Stimulated activated CD8-positive, alpha-beta memory T cell treated with anti-CD3 and anti-CD28 coated beads, Interleukin-4, amount 100 ng/mL, for 1 hour (primary cell): ENCODE measurements at places on chromosomes 2 and 18.

DNA sequence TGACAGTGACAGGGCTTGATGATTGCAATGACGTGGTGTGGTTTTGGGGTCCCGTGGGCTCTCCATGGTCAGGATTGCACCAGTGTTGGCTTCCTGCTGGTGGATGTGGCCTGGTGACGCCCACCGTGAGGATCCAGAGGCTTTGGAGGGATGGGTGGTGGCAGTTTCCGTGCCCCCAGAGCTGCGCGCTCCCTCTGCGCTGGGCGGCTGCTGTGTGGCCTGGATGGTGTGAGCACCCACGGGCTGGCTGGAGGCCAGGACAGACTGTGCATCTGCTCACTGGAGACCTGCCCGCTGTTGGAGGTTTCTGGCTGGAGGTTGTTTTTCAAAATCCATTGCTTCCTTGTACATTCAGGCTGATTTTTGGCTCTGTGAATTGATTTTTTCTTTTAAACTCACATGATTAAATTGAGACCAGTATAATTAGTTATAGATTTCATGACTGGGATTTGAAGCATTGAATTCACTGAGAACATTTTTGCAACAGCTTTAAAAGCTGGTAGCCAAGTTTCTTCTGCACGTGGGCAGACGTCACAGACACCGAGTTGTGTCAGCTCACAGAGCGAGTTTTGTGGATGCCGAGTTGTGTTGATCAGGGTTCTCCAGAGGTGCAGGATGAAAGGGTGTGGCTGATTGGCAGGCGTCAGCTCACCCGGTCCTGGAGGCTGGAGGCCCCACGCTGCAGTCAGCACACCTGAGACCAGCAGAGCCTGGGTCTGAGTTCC, 72.7 kb downstream of the KCNG2 start:
- DNase-seq, result no peak

DNA sequence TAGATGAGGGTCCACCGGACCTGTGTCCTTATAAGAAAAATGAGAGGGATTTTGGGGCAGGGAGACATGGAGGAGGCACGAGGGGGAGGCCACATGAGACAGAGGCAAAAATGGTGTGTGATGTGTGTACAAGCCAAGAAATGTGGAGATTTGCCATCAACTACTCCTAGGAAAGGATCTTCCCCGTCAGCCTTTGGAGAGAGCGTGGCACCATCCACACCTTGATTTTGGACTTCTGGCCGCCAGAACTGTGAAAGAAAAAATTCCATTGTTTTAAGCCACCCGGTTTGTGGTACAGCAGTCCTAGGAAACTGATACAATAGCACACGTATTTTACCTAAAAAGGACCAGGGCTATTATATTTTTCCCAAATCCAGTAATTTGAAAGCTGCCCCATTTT, 829.0 kb upstream of the SALL3 start:
- no peak for DNase-seq

DNA sequence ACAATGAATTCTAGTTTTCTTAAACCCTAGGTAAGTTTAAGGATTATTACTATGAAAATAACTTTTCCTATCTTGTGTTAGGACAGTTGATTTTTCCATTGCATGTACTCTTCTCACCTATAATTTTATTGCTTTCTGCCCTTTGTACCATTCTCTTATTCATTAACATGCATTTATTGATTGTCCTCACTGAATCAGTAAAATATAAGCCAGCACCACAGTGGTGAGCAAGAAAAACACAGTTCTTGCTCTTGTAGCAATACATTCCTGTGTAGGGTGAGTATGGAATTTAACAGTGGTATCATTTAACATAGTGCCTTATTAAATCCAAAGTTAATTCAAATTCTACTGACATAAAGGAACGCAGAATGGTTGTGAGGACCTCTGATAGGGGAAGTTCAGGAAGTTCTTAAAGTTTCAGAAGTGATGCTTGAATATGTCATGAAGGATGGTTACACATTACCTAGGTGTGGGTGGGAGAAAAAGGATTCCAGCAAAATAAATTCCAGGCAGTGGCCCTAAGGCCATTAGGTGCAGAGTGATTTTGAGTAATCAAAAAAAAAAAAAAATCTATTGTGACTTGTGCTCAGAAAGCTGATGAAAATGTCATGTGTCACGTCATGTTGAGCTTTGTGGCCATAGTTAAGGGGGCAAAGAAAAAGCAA, 104.7 kb upstream of the DSEL start:
- DNase-seq, result no peak

DNA sequence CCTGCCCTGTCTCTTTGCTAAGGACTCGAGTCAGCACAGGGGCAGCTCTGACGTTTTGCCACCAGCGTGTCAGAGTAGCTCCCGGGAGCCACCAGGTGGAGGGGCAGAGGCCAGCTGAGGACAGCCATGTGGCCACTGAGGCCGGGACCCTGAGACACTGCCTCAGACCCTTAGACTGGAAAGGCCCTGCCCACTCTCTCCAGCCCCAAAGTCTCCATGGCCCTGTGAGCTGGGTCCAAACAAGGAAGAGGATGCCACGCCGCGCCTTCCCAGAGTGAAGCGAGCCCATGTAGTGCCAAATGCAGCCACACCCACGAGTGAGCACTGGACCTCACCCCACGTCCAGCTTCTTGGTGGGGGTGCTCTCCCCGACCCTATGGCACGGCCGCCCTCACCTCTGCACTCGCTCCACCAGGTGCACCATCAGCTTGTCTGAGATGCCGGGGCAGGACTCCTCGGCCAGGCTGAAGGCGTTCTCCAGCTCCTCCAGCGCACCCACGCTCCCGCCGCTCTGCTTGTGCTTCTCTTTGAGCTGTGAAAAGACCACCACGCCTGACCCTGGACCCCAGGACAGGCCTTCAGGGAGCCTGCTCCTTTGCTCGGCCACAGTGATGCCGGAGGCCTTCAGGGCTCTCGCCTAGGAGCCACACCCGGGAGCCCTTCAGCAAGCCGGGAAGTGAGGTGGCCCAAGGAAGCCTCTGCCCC, 12.2 kb downstream of the STK25 start:
- no peak for DNase-seq

GRCh38 chr2:205139822-205140463, 542.4 kb upstream of the NRP2 start:
- no peak for DNase-seq

- DNase-seq, result no peak
Observed at GRCh38 chr2:181467966-181468707, 11.0 kb downstream of the ITGA4 start.

GRCh38 chr2:96501886-96502810, 3.0 kb downstream of the NEURL3 start:
- DNase-seq, result no peak

DNA sequence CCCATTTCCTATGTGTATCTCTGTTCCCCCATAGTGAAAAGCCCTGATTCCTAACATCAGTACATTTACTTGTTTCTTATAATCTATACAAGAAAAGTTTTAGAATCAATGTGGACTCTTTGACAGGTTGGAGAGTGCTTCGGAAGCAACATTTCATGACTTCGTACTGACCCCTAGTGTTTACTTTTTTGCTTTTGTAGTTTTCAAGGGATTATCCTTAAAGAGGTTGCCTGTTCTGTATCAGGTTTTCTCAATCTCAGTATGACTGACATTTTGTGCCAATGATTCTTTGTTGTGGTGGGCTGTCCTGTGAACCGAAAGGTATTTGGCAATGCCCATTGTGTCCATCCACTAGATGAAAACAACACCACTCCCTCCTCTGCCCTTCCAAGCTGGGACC, 43.3 kb upstream of the SERPINB2 start:
- no peak for DNase-seq

DNA sequence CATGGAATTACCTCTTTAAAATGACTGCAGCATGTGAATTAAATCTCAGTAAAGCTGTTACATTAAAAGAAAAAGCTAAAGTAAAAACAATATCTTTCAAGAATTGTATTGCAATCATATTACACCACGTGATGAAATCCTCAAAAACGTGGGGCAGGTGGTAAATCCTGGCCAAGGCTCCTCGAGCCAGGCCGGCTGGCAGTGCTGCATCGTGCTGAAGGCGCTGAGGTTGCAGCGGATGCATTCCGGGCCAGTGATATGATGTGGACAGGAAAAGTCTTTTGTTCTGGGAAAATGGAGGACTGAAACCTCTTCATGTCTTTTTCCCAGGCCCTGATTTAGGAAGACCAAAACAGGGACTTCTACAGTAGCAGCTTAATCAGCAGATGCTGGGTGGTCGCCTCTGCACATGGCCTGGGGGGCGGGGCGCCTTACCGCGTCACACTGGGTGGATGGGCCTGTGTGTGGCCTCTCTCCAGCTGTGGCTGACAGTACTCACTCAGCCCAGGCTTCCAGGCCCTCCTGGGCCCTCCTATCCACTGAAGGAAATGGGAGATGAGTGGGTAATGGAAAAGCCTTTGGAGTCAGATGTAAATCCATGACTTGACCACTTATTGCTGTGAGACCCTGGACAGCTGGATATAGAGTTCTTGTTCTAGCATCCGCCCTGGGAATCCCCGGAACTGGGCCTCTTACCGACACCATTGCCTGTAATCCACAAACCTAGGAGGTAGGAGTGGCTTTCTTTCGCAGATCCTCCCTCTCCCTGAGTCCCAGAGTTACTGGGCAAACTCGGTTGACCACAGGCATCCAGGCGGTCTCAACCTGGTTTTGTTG, 45.1 kb downstream of the PROC start:
- no peak for DNase-seq

DNA sequence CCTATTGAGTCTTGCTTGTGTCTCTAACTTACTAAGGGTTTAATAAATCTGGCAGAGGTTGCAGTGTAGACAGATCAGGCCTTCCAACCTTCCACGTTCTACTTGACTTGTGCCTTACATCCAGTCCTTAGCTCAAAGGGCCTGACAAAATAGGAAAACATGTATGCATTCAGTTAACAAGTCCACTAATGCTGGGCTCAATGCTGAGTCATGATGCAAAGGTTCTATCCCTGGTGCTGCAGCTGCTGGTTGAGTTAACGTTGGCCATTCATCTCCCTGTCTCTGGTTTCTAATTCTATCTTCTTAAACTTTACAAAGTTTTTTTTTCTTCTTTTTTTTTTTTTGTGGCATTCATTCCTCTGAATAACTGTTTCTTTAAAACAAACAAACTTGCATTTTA, 46.3 kb upstream of the ITGB6 start:
- DNase-seq, result no peak

- DNase-seq, result no peak
Observed at GRCh38 chr2:110157153-110157793, 41.7 kb upstream of the MALL start.

DNA sequence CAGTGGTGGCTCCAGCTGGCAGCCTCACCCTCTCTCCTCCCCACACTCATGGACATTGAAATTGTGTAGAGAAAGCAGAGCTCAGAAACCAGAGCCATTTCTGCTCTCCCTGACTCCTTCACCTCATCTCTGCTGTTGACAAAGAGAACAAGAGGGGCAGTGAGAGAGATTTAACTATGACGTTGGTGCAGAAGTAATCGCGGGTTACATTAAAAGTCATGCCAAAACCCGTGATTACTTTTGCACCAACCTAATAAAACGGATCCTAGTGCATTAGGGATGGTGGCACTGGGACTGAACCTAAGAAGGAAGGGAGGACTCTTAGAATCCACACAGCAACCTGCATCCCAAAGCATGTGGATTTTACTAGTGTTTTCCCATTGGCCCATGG, 113.3 kb upstream of the CDC42EP3 start:
- DNase-seq, result no peak

DNA sequence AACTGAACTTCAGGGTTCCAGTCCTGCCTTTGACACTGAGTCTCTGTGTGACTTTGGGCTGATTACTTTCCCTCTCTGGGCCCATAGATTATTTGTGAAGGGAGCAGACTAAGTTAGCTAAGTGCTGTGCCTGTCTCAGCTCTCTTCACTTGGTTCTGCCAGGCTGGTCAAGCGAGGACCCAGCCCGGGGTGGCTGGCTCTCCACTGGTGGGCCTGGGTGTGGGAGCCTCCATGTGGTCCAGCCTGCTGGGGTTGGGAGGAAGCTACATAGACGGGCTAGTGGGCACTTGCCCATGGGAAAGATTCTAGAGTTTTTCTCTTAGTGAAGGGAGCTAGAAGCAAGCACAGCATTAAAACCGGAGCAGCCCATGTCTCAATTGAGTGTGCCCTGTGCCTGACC, 59.0 kb downstream of the DYSF start:
- DNase-seq, result no peak

- no peak for DNase-seq
Observed at GRCh38 chr2:174839662-174840061, 75.4 kb upstream of the CHRNA1 start.

DNA sequence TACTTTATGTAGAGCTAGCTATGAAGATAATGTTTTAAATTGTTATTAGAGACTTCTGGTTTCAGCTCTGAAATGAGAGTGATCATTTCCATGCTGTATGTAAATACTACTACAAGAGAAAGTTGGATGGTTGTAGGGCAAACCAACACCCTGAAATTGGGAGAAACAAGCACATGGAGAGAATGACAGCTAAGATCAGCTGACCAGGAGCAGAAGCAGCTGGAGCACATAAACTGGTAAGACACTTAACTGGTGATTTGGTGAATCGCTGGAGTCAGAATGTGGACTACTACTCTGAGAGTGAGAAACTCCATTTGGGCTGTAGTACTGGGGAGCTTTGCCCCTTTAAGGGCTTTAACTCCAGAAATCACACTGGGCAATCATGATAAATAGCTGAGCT, 226.8 kb downstream of the RND3 start:
- no peak for DNase-seq

DNA sequence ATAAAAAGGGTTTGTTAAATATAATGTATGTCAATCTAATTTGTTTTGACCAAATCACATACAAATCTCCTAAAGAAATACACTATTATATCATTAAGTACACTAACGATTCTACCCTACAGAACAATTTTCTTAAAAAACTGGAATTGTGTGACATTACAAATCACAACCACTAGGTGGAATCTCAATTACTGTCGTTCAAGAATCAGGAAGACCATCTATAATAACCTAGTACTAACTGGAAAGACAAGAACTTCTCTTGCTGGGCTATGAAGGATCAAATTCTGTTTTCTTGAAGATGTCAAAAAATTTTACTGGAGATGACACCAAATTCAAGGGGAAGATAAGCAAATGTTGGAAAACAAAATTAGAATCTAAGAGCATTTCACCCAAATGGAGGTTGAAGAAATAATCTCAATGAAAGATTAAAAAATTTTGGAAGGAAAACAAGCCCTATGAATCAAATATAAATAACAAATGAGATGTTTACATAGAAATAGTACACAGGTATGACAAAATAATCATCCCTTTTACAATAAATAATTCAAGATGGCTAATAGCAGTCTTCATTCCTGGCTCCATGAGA, 110.9 kb downstream of the STK39 start:
- DNase-seq, result no peak

DNA sequence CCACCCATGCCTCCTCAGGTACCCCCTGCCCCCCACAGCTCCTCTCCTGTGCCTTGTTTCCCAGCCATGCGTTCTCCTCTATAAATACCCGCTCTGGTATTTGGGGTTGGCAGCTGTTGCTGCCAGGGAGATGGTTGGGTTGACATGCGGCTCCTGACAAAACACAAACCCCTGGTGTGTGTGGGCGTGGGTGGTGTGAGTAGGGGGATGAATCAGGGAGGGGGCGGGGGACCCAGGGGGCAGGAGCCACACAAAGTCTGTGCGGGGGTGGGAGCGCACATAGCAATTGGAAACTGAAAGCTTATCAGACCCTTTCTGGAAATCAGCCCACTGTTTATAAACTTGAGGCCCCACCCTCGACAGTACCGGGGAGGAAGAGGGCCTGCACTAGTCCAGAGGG, 803 bp upstream of the DES start:
- no peak for DNase-seq

- no peak for DNase-seq
Observed at GRCh38 chr2:24721470-24721869, 71.7 kb downstream of the PTRHD1 start.
